ENCODE measurements at places on chromosomes 4 and X.

DNA sequence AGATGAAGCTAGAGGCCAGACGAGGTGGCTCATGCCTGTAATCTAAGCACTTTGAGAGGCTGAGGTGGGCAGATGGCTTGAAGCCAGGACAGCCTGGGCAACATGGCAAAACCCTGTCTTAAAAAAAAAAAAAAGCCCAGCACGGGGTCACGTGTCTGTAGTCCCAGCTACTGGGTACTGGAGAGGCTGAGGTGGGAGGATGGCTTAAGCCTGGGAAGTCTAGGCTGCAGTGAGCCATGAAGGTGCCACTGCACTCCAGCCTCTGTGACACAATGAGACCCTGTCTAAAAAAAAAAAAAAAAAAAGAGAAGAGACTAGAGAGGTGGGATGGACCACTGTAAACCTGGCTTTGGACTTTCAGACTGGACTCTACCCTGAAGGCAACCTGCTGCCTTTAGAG is 10.7 kb upstream of the LRBA start:
- DNase-seq = no peak

DNA sequence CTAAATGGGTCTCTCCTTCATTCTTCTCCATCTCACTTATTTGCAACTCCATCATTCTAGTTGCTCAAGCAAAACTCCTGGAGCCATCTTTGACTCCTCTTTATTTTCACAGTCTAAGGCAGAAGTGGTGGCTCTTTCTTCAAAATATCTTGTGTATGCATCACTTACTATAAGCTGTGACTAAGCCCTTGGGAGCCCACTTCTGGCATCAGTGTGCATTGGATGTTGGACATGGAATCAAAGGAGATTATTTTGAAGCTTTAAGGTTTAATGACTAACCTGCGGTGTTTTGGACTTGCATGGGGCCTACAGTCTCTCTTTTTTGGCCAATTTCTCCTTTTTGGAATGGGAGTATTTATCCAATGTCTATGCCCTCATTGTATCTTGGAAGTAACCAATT is 276.8 kb downstream of the SPOCK3 start:
- no peak for DNase-seq

- DNase-seq = no peak
Observed at GRCh38 chr4:124032035-124032434, 635.4 kb downstream of the SPRY1 start.

DNA sequence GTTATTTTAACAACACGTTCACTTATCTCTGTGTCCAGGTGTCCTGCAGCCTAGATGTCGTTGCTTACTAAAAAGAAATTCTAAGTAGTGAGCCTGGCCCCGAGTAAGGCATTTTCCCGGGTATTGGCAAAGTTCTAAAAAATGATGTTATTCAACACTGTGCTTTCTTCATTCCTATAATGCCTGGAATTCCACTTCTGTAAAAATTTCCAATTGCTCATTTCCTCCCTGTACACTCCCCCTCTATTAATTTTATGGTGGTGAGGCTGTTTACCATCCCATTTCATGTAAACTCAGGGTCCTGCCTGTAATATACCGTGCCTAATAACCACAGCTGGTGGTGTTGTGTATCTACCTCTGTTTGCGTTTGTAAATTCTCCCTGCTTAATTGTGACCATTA is 14.2 kb downstream of the BST1 start:
- DNase-seq = peak; percentile 30

- DNase-seq = no peak
Observed at GRCh38 chr4:145870155-145871020, 68.2 kb downstream of the ZNF827 start.

GRCh38 chr4:8115916-8116315 is 42.7 kb downstream of the ABLIM2 start:
- DNase-seq = no peak

GRCh38 chr4:178198691-178199090 is 756.5 kb upstream of the AGA start:
- DNase-seq = no peak

GRCh38 chr4:89511776-89512175 is 204.2 kb upstream of the GPRIN3 start:
- no peak for DNase-seq

DNA sequence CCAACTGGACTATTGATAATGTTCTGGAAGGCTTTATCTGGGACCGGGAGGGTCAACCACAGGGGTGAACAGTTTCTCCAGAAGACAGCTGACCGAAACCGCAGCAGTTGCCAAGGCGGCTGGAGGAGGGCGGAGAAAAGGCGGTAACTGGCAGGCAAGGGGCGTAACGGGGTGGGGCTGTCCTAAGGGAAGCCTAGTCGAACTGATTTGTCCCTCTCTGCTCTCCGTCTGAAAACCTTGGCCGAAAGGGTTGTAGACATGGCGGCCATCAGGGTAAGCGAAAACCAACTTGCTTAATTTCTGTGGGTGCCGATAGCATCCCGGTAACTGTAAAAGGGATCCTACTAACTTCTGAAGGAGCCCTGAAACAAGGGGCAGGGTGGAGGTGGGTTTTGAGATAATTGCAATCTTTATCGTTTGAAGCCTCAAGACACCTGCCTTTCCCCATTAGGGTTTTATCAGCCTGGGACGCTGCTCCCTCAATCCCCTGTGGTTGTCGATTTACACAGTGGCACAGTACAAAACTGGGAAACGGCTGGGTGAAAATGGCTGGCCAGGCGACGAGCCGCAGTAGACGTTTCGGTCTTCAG is at the start of gene APOOL:
APOOL (plus strand) TSS at position 223 of the 590 bp plus-strand sequence; CDS start at position 259, 36 bp downstream.
- DNase-seq = peak; percentile 85

GRCh38 chrX:24874604-24875247 is 141.0 kb downstream of the ARX start:
- DNase-seq = no peak

- DNase-seq = no peak
Observed at GRCh38 chr4:167114416-167114971, 119.8 kb downstream of the SPOCK3 start.

- DNase-seq = no peak
Observed at GRCh38 chr4:29734343-29735213, 985.6 kb upstream of the PCDH7 start.

DNA sequence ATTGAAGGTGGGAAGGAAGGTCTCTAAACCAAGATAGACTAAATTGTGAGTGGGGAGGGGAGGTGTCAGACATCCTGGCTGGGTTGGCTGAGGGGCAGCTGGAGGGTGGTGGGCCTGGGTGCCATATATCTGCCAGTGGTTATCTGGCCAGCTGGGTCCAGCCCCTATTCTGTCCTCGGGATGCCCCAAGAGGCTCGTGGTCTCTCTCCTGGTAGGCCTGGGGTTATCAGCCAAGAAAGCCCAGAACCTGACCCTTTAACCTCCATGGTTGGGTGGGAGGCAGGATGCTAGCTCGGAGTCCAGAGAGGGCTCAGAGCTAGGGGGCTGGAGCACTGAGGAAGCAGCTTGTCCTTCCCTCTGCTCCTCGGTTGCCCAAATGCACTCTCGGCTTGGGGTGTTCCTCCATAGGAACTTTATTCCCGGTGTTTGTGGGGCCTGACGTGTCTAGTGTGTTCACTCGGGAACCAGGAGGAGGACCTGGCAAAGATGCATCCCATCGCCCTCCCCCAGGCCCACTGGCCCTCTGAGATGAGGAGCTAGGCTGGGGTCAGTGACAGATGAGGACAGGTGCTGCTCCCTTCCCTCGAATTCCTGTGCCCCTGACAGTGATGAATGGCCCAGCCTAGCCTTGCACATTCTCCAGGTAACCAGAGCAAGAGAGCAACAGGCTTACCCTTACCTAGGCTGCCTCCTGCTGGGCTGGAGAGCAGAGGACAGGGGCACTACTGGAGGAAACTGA is 5.2 kb upstream of the EFNB1 start:
- DNase-seq = no peak

DNA sequence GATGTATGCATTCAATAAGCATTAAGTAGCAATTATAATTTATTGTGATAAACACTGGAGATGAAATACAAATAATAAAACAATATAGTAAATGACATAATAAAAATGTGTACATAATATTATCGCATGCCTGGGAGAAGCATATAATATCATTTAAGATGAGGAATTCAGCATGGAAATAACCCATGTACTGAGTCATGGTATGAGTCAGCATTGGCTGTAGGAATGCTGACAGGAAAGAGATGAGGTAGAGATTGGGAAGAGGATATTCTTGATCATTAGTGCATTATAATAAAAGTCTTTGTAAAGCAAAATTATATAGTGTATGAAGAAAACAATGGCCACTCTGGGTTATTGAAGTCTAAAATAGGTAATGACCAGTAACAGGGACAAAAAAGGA is 82.8 kb downstream of the MAGEB10 start:
- DNase-seq = peak; percentile 14

DNA sequence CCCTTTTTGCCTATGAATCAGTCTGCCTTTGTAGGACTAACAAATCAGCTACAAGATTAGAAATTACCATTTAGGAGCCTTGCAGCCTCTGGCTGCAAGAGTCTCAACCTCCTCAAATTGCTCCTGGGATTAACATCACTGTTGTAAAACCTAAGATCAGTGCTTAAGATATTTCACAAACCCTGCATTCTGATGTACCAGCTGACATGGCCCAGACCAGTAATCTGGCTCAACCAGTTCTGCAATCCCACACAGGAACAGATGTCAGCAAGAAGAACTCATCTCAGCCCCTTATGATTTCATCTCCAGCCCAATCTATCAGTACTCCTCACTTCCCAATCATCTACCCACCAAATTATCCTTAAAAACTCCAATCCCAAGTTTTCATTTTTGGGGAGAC is 32.5 kb upstream of the AADAT start:
- DNase-seq = no peak

DNA sequence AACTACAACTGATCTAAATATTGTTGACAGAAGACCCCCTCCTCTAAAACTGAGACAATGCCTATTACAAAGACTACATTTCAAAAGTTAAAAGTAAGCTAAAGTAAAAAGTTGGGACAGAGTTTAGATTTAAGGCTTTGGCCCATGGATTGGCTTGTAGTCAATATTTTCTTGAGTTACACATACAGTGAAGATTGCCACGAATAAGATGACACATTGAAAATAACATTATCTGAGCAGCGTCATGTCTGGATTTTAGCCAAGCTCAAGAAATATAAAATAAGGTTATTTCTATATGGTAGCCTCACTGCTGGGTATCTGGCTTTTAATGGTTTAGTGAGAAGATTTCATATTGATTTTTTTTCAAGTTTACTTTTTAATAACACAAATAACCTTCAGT is 266.2 kb upstream of the LDB2 start:
- DNase-seq = peak; percentile 30

DNA sequence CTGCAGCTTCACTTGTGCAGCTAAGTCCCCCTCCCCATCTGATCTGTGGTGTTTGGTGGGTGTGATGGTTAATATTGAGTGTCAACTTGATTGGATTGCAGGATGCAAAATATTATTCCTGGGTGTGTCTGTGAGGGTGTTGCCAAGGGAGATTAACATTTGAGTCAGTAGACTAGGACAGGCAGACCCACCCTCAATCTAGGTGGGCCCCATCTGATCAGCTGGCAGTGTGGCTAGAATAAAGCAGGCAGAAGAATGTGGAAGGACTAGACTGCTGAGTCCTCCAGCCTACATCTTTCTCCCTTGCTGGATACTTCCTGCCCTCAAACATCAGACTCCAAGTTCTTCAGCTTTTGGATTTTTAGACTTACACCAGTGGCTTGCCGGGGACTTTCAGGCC is 103.5 kb upstream of the BOD1L1 start:
- DNase-seq = no peak

- no peak for DNase-seq
Observed at GRCh38 chr4:55635282-55635681, 816 bp downstream of the NMU start.

- DNase-seq = no peak
Observed at GRCh38 chr4:142663828-142664227, 182.3 kb downstream of the INPP4B start.

GRCh38 chr4:161655148-161655547 is 508.7 kb downstream of the FSTL5 start:
- no peak for DNase-seq

DNA sequence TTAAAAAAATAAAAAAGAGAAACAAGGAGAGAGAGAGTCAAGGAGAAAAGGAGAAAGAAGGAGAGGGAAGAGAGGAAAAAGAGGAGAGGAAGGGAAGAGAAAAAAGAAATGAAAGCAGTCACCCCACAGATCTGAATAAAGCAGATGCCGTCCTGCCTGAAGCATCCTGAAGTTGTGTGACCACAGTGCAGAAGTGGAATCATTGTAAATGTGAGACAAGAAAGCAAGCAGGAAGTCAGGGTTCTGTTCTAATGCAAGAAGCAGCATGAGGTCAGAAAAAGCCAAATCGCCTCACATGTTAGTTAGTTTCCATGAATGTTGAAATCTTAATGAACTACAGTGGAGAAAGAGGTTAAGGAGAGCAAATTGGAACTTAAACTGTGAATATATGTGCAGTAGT is 692.5 kb downstream of the CENPC start:
- DNase-seq = no peak

- peak; percentile 70 for DNase-seq
Observed at GRCh38 chrX:150693725-150694574, 754 bp downstream of the MTMR1 start.

DNA sequence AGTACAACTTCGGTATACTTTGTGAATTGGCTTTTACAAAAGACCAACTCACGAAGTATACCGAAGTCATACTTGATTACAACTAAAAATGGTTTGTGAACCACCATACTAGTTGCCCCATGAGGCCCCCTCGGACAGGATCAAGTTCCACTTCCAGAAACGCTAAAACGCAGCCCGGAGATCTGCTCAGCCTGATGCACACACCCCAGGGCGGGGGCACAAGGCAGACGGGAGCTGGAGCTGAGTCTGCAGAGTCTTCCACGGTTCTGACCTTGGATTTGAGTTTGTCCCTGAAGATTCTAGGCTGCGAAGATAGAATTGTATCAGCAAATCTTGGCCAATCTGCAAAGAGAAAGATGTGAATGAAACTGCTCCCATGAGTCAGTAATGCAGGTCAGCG is 118.1 kb downstream of the SORCS2 start:
- no peak for DNase-seq

DNA sequence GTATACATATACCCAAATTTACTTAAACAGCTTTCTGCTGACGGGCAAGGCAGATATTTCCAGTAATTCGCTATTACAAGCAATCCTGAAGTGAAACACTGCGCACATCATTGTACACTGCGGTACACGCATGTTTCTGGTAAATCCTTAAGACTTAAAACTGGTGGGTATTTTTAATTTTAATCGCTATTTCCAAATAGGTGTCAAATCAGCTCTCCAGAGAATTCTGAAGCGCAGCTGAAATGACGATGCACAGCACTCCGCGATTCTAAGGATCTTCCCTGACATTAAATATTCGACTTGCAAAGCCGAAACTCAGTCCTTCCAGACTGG is 361 bp downstream of the TMEM128 start:
- no peak for DNase-seq

GRCh38 chr4:31737419-31737818 is 1017.2 kb downstream of the PCDH7 start:
- no peak for DNase-seq
